ENCODE measurements at places on chromosomes 6 and 20.

- DNase-seq: no peak
Observed at GRCh38 chr20:45322952-45323383, 14.9 kb upstream of the MATN4 start.

GRCh38 chr6:46821458-46821881, 28.3 kb downstream of the MEP1A start:
- no peak for DNase-seq

DNA sequence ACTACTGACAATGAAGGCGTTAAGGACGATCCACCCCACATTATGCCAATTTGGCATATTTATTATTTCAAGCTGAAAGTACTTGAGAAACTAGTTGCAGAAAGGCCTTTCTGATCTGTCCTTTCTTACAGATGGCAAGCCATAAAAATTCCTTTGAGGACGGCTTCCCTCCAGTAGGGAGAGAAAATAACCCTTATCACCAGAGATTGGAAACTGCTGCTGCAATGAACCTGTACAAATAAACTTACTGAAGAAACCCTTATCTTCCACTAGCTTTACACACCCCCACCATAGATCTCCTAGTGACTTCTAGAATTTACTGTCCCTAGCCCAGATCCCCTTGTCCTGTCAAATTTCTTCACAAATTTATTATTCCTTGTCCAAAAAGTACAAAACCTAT, 105.2 kb downstream of the MAP7 start:
- DNase-seq: no peak

- DNase-seq: no peak
Observed at GRCh38 chr6:134532694-134533624, 215.0 kb upstream of the SGK1 start.

DNA sequence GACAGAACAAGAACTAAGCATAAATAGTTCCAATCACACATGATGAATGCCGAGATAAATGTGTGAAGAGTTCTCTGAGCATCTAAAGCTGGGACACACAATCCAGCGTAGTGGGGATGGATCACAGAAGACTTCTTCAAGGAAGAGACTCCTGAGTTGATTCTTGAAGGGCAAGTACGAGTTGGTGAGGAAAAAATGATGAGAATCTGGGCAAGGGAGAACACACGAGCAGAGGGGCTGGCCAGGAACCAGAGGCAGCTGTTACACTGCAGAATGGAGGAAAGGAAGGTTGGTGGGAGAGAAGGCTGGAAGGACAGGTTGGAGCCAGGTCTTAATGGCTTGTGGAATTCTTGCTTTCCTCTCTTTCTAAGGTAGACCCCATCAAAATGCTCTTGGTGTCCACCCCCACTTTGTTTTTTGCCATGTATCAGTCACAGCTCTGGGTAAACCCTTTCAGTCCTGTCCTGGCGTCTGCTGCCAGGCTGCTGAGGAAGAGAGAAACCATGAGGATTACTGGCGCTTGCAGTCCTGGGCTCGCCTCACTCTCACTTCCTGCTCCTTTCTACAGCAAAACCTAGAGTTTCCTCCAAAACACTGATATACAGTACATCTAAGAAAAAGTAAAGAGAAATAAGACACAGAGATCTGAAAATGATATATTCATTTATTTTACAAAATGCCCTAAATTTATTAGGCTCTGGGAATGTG, 127.6 kb upstream of the FAM184A start:
- no peak for DNase-seq

GRCh38 chr20:55500130-55500529, 505.2 kb downstream of the CBLN4 start:
- DNase-seq: no peak

DNA sequence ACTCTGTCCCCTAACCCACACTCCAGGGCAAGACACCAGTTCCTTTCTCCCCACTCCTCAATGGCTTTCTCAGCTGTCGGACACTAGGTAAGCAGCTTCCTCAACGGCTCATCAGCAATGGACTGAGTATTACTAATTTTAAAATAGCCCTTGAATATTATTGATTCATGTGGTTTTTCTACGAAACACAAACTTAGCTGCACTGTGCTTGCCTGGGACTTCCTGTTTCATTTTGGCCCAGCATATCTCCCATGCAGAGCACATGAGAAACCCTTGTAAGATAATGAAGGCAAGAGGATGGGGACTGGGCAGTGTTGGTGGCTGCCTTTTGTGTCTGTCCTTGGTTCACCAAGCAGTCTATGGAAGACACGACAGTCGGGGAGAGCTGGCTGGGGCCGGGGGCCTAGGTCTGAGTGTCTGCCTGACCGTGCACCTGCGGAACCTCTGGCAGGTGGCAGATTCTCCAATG, 48.9 kb downstream of the RNASET2 start:
- DNase-seq: no peak

DNA sequence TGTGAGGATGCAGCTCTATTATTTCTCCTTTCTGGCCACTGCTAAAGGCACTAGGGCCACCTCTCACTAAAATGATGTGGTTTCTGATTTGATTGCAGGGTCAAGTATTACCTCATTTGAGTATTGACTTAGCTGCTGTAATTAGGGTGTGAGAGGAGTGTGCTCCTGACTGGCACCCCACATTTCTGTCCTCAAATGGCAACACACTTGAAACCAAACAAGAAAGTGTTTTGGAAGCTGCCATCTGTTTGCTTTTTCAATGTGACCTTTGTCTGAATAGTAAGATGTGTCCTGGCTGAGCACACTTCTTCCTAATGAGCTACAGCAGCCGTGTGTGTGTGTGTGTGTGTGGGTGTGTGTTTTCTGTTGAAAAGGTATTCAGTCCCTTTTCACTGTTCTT, 62.8 kb upstream of the SCP2D1 start:
- DNase-seq: no peak

DNA sequence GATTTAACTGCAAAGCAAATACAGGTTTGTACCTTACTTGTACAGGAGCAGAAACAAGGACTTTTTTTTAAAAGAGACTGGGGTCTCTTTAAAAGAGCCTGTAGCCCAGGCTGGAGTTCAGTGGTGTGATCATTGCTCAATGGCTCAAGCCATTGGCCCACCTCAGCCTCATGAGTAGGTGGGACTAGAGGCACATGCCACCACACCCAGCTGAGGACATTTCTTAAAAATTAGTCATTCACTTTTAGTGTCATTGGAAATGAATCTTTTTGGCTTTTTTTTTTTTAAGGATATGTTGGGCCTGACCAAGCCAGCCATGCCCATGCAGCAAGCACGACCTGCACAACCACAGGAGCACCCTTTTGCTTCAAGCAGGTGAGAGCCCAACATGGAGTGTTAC, 16.9 kb downstream of the SEC23B start:
- no peak for DNase-seq

- DNase-seq: no peak
Observed at GRCh38 chr6:153135681-153136080, 4.6 kb upstream of the RGS17 start.

DNA sequence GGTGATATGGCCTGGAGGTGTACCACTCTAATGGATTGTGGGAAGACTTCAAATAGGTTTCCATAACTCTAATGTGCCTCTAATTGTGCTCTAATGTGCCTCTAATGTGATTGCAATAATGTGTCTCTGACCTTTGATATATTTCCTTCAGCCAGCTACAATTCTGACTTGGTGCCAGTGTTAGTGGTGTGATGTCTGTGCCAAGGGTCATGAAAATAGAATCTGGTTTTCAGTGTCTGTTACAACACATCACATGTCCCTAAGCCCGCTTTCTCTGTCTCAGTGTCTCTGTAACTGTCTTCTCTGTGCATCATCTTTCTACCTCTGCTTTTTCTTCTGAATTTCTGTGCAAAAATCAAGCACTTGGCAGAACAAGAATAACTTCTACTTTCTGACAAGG, 77.2 kb upstream of the ECI2 start:
- no peak for DNase-seq

DNA sequence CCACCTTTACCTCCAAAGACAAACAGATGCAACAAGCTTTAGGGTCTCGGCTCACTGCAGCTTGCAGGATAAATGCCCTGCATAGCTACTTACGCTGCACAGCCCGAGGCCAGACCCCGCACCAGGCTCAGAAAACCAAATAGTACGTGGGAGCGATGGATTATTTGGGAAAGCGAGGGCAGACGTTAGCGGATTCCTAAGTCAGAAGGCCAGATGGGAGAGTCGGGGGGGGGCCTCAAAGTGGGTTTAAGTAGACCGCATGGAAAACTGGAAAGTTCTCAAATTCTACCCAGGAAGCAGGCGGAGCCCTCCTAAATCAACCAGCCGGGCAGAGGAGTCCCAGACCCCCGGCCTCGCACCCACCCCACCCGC, 382 bp downstream of the SFT2D1 start:
- DNase-seq: no peak

- DNase-seq: no peak
Observed at GRCh38 chr6:1267790-1268762, 43.8 kb upstream of the FOXQ1 start.

GRCh38 chr6:160883999-160884398, 107.6 kb upstream of the MAP3K4 start:
- DNase-seq: no peak

DNA sequence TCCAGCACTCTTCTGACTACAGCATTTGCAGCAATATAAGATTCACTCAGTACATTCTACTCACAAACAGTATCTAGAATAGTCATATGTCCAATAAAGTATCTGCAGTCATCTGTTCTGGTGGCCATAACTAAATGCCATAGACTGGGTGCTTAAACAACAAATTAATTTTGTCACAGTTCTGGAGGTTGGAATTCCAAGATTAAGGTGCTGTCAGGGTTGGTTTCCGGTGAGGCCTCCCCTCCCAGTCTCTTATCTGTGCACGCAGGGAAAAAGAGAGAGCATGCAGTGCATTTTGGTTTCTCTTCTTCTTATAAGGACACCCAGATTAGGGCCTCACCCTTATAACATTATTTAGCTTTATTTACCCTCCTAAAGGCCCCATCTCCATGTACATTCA, 21.3 kb upstream of the NUS1 start:
- DNase-seq: no peak

DNA sequence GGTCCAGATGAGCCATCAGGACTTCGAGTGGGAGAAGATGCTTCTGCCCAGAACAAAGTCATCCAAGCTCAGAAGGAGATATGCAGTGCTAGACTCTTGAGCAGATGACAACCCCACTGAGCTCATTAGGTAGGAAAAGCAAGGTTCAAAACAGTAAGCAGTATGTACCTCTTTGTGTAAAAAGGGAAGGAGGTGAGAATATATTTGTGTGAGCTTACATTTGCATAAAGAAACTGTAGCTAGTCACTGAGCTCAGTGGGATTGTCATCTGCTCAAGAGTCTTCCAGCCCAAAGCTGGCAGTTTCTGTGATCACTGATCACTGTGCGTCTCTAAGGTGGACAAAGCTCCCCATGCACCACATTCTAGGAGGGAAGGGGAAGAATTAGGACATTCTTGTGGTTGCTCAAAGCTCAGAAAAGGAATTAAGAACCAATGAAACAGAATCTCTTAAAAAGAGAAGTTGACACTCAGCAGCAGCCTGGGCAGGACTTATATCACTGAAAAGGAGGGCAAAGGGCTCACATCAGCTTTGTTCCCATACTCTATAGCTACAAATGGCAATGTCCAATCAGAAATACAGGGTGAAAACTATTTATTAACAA, 90.0 kb upstream of the MAFB start:
- no peak for DNase-seq

GRCh38 chr6:134122775-134123174, 70.4 kb upstream of the SLC2A12 start:
- no peak for DNase-seq

DNA sequence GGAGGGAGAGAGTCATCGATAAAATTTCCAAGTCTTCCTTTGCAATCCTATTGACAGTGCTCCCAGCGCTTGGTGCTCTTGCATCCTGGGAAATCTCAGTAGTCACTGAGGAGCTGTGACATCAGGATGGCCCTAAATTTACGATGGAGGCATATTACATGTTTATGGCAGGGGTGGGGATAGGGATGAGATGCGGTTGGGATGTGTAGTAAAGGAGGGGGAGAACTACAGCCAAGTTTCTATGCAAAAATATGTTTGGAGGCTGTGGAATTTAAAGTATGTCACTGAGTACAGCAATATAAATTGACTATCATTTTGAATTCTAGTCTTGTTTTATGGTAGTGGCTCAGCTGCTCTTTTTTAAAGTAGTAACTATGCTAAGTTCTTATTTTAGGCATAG, 544.9 kb downstream of the PKHD1 start:
- no peak for DNase-seq

GRCh38 chr6:132131758-132132157, 180.6 kb upstream of the CCN2 start:
- DNase-seq: peak; percentile 70

- no peak for DNase-seq
Observed at GRCh38 chr6:17552861-17553260, 47.2 kb upstream of the FAM8A1 start.

DNA sequence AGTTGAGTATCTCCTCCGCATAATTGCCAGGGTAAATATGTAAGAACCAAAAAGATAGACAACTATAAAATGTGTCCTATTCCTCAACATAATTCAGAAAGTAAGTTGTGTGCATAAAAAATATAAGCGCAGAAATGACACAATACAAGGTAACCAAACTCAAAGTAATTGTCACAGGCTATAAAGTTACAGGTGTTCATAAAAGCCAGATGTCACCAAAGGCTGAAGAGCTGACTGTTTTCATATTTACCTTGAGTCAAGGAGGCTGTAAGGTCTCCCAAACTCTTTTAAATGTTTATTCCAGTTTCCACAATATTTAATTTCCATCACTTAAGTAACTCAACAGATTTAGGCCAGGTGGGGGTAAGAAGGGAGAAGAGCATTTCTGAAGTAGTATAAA, 192.2 kb upstream of the MARCKS start:
- no peak for DNase-seq

GRCh38 chr20:39607141-39607540, 645.0 kb downstream of the DHX35 start:
- no peak for DNase-seq

DNA sequence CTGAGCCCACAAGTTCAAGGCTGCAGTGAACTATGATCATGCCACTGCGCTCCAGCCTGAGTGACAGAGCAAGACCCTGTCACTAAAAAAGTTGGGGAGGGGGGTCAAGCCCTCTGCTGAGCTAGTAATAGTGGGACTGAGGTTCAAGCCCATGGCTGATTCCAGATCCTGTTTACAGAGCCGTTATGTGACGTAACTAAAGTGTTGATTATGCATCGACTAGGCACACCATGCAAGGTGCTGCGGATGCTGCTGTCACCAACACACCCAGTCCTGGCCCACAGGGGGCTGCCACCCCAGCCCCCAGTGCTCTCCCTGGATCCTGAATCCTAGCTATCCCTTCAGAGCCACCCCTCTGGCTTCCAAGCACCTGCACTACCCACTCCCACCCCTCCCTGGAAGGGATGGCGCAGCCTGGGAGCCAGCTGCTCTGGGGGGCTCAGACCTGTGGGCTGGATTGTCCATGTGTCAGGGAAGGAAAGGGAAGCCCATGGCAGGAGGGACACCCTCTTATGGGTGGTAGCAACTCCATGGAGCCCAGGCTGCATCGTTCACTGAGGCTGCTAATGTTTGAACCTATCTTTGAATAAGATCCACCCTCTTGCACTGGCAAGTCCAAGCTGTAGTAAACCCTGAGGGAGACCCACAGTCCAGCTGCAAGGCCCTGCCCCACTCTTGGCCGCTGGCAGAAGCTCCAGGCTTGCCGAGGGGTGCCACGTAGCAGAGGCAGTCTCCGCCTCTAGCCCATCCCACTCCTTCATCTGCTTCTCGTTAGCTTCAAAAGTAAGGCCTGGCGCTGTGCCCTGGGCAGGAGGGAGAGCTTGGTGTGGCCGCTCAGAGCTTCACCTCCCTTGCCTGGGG, 95.0 kb downstream of the SNX5 start:
- DNase-seq: no peak

- no peak for DNase-seq
Observed at GRCh38 chr20:35088231-35089145, 4.1 kb downstream of the TRPC4AP start.

Data from foreskin melanocyte (primary cell).